ENCODE measurements at places on chromosomes 5 and 9.

GRCh38 chr5:83957188-83957587 lies 236.5 kb upstream of the HAPLN1 start:
- no peak for DNase-seq

DNA sequence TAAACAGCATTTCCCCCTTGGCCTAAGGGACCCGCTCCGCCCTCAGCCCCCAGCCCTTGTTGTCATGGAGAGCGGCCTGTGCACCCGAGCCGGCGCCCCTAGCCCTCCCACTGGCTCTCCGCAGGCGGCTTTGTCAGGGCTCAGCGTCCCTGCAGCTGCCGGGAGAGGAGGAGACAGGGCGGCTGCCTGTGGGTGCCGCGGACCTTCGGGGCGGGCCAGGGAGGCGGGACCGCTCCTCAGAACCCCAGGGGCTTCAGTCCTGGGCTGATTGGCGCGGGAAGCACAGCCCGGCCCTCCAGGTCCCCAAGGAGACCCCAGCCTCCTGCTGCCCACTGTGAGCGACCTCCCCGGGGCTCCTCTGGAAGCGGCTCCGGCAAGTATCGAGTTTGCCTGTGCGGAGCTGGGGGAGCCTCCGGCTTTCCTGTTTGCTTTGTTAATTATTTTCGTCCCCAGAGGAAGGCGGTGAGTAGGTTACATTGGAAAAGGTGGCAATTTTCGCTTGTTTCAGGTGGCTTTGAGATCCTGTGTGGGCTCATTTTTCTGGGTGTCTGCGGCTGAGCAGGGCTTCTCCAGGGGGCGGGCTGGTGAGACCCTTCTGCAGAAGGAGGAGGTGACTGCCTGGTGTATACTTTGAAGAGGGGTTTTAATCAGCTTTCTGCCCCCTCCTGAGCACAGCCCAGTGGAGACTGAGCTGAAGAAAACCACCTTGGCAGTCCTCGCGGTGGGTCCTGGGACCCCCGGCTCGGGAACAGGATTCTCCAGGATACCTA lies at the start of gene FGD3:
Gene FGD3, plus strand, starts transcription at position 256 of the 770 bp plus-strand sequence. CDS start 28,734 bp downstream, outside the sequence.
- DNase-seq: no peak

DNA sequence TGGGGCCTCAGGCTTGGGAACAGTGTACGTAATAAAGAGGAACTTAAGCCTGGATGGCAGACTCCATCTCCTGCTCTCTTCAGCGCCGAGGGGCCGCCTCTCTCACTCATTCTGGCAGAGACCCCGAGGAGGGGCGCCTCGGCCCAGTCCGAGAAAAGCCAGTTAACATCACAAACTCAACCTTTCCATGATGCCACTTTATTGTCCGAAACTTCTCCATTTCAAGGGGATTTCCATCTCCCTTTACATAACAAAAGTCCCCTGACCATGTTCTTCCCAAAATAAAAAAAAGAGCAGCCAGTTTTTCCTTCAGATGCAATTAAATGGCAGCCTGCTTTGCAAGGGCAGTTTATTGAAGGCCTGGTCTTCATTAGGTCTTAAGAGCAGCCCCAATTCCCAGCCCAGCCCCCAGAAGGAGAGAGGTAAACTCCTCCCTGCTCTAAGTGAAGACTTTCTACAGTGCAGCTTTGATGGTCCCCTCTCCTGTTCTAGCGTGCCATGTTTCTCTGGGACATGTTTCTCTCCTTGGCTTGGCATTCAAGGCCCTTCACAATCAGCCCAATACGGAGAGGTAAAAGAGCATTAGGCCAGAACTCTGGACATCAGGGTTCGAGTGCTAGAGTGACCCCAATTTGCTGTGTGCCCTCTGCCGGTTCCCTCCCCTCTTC lies 19.5 kb upstream of the RAB14 start:
- peak; percentile 79 for DNase-seq

GRCh38 chr5:161535762-161536161 lies 10.8 kb downstream of the GABRB2 start:
- no peak for DNase-seq

GRCh38 chr5:62144401-62145022 lies 161.5 kb upstream of the KIF2A start:
- no peak for DNase-seq

DNA sequence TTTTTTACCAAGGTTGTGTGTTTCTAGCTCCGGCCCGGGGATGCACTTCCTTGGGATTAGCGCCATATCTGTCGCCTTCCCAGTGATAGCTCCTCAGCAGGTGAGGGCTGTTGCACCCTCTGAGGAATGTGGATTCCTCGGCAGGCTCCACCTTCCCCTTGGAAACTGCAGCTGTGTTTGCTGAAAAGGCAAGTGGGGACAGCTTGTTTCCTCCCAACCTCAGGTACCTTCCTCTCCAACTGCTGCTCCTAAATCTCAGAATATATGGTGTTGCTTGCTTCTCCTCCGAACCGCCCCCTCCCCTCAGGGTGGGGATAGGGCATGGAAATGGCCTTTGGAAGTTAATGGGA lies 1.3 kb downstream of the SLC1A1 start:
- DNase-seq: no peak

DNA sequence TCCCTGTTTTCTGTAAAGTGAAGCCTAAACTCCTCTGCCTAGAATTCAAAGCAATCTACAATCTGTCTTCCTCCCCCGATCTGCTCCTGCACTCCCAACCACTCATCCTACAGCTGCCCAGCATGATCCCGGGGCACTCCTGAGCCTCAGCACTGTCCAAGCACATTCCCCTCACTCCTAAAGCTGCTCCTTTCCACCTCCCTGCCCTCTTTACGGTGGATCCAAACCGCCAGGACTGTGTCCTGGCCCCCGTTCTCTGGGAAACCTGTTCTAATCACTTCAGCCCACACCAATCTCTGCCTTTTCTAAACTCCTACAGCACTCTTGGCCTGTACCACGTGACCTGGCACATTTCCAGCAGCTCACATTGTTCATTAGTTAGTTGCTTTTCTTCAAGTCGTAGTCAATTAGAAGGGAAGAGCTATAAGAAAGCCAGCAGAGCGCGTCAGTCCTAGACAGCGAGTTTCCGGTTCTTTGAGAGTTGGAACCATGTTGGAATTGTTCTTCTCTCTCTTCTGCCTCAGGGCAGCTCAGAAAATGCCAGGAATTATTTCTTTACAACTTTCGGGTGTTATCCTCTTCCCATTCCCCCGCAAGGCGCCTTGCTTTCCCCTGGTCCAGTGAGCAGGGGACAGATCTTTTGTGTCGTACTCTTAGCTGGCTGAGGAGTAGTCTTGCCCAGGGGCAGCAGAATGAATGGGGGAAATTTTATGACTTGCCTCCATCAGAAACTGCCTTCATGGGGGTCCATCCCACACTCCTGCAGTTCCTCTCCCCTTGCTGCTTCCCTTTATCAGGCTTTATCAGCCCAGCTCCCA lies 60.7 kb downstream of the NRG2 start:
- no peak for DNase-seq

- DNase-seq: peak; percentile 3
These were observed 14.0 kb downstream of the ACTBL2 start for GRCh38 chr5:57468481-57469163.

DNA sequence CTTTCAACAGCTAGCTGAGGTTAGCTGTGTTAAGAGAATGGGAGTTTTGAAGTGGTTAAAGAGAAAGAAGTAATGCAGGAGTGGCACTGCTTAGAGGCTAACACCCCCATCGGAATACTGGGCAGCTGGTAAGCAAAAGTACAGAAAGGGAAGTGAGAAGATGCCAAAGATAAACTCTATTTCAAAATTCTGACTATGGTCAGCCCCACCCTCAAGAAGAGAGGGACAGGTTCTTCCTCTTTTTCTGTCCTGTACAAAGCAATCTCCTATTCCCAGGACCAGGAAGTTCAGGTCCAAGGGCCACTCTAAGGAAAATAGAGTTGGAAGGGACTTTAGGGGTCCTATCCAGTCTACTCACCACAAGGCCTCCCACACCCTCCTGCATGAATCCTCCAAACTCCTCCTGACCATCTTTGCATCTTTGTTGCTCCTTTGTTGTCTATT lies 45.9 kb upstream of the JAK2 start:
- peak; percentile 86 for DNase-seq

GRCh38 chr9:133961226-133962165 lies 30.6 kb downstream of the VAV2 start:
- DNase-seq: no peak

- no peak for DNase-seq
These were observed 10.2 kb upstream of the NFIB start for GRCh38 chr9:14323985-14324650.

DNA sequence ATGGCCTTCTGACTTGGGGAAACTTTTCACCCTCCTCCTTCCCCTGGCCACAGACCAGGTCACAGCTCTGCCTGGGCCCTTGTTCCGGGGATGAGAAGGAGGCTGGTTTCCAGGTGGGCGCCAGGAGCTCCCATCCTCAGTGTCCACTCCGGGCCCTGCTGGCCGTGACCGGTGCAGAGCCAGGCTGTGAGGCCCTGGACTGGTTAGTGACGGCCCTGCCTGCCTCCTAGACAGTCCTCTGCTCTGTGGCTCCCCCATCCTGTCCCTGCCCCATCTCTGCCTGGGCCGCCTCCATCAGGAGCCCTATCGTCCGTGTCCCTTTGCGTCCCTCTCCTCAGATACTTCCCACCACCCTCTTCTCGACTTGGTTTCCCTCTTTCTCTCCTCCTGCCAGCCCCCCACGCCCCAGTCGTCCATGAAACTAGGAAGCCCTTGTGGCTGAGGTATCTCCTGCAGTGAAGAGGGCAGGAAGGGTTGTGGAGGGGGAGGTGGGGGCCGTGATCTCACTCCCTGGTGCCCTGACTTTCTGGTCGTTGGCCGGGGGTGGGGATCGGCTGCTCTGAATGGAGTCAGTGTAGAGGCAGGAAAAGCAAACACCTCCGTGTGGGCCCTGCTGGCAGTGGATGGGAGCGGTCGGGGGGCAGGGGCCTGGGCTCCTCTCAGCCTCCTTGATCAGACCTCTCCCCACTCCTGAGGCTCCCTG lies 15.4 kb upstream of the CERCAM start:
- DNase-seq: no peak

GRCh38 chr9:33202552-33203201 lies 35.5 kb upstream of the B4GALT1 start:
- peak; percentile 57 for DNase-seq

DNA sequence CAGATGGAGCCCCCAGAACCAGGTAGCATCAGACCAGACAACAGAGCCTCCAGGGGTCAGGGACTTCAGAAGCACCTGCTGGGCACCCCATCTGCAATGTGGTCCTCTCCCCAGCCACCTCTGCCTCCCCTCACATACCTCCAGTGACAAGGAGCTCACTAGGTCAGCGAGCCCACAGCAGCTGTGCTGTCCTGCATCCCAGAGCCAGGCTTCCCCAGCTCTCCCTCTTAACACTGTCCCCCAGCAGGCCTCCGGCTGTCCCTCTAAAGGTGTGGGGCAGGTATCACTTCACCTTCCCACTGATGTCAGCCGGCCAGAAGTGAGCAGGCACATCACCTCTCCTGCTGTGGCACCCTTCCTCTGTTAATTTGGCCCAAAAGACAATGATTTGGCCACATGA lies 83.6 kb downstream of the LMX1B start:
- DNase-seq: no peak

GRCh38 chr9:18739127-18739526 lies 265.2 kb downstream of the ADAMTSL1 start:
- DNase-seq: no peak

DNA sequence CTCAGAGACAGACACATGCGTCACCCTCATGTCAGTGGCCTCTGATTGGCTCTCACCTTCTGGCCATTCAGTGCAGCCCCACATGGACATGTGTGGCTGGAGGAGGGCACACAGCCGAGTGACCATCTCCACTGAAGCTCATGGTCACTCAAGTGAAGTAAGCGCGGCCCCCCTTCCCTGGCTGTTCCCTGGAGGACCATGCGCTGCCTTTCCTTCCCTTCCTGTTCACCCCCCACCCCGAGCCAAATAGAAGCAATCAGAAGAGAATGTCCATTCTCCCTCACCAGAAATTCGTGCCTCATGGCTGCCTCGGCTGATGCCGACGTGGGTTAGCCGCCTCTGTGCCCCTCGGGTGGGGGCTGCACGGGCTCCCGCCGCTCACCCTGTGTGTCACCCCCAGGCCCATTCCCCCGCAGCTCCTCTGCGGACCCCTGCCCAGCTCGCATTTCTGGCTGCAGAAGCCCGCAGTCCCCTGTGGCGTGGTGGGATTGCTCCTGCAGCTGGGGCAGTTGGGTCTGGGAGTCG lies 12.5 kb upstream of the COL5A1 start:
- DNase-seq: no peak

DNA sequence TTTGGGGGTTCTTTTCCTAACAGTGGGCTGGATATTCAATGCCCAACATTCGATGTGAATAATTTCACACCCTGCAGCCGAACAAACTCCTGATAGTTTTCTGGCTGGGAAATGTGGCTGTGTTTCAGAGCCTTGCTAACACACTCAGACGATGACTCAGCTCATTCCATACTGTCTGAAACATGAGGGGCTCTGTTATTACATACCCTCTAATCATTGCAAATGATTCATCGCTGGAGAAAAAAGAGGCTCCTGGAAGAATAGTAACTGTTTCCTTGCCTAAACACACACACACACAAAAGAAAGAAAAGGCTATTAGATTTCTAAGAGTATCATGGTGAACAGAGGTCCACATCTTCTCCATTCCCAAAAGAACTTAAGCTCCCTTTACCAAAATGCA lies 75.8 kb downstream of the OXCT1 start:
- DNase-seq: no peak

DNA sequence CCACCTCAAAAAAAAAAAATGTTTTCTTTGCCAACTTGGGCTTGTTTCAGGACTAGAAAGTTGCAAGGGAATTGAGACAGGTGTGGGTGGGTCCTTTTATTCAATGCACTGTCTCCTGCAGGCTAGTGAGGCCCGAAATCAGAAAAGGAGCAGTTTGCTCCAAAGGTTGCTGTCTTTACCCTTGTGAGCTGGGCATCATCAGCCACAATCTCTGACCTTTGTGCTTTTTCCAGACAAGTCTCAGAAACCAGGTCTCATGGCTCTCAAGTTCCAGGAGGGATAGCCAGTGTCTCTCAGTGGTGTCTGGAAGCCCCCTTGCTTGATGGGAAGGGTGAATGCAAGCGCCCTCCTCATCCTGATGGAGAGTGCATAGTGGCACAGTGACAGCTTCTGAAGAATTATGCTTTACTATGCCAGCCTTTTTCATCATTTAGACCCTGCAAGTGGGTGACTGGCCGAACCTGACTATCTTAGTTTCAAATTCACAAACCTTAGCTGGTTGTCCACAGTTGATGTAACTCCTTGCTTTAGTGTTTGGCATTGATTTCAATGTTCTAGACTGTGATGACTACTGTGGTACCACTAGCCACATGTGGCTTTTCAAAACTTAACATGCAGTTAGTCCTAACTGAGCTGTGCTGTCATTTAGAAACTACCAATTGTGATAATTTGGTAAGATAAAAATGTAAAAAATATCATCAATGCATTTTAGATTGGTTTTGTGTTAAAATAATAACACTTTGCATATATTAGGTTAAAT lies 468.6 kb downstream of the GADD45G start:
- DNase-seq: no peak

- no peak for DNase-seq
These were observed 2.4 kb upstream of the DBN1 start for GRCh38 chr5:177475563-177476427.

- DNase-seq: no peak
These were observed 234.5 kb upstream of the TRIM32 start for GRCh38 chr9:116452634-116453033.

DNA sequence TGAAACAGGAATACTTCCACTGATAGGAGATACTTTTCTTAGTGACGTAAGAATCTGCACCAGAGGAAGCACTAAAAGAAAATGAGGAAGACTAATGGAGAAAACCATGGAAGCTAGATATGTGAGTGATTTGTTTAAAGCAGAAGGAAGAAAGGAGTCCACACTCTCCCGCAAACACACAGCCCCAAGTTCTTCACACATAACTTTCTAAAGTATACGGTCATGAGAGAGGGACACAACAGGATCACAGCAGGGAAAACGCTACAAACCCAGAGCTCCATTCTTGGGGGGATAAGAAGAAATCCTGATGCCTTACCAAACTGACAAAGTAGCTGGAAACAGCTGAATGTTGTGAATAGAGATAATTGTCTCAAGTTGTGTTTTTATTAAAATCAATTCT lies 222.2 kb upstream of the TMEM161B start:
- no peak for DNase-seq

Data from suppressor macrophage treated with lipopolysaccharide for 4 hours (primary cell).